ENCODE measurements at places on chromosomes 5 and 9.

DNA sequence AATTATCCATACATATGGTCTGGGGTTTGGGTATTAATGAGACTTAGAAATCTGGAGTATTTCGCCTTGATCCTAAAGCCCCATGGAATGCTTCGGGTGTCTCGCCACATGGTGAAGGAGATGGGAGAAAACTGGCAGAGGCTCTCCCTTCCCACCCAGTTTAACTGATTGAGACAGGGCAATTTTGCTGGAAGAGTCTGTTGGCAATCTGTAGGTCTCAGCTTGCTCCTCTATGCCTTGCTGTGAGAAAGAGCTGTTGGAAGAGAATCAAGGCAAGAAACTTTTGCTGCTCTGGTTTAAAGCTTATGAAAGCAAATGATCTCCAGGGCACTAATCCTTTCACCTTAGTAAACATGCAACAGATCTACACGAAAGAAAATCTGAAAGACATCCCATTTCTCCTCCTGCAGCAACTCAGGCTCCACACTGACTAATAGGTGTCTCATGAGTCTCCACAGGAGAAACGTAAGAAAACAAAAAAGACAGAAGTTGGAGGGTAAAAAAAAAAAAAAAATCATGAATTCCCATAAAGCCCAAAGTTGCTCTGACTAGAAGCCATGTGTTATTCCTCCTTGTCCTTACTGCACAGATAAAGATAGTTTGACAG is 369.9 kb downstream of the EFNA5 start:
- no peak for DNase-seq

DNA sequence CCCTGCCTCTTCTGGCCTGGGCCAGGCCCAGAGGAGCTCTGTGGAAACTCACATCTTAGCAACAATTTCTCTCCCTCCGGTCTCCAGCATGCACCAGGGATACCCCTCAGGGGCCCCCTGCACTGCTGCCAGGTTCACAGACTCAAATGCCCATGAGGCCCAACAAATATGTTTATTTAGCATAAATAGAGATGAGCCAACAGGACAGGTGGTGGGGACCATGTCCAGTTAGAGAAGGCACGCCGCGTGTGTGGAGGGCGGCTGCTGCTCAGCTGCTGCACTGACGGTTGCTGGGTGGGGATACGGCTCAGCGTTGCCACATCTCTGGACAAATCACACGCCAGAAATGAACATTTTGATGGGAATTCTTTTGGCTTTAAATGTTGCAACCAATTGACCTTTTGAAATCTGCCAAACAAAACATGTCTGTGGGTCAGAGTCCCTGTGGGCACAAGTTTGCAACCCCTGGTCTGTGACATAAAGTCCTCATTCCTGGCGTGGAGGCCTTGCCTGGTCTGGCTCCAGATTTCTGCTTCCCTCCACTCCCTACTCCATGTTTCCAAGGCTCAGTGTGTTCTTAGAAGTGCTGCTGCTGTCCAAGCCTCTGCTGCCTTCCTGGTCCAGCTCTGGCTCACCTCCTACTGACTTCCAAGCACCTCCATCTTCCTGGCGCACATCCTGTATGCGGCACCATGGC is 88.9 kb downstream of the AMBP start:
- DNase-seq, result no peak

- DNase-seq, result no peak
These were observed 10.5 kb downstream of the CXCL14 start for GRCh38 chr5:135568246-135568645.

- DNase-seq, result peak; percentile 69
These were observed 14.3 kb upstream of the ASPN start for GRCh38 chr9:92496396-92497176.

GRCh38 chr5:61669531-61669930 is 337.5 kb downstream of the ZSWIM6 start:
- peak; percentile 16 for DNase-seq

GRCh38 chr5:154380263-154380662 is 65.5 kb upstream of the SAP30L start:
- DNase-seq, result no peak

Measured in EH (cell line).